ENCODE measurements at places on chromosomes 1 and 21.

GRCh38 chr1:173354937-173355280, 122.2 kb upstream of the PRDX6 start:
- no peak for DNase-seq

GRCh38 chr1:99820546-99820945, 29.6 kb upstream of the AGL start:
- DNase-seq, result peak; percentile 11

GRCh38 chr1:206608108-206608698, 4.1 kb downstream of the EIF2D start:
- peak; percentile 50 for DNase-seq

DNA sequence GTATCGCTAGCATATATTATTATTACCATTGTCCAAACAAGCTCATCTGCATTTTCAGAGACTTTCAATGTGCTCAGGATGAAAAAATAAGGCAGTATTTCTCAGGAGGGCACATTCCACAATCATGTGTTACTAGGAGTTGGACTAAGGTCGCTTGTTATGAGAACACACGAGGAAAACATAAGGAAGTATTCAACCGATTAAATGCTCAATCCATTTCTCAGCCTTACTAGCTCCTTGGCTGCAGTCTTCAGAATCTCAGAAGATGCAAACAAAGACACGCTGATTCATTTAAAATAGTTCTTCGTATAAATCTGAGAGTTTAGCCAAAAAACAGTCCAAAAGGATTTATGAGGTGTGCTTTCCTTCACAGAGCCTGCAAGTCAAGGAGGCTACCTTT, 82.0 kb upstream of the JAK1 start:
- DNase-seq, result no peak

- DNase-seq, result no peak
These were observed 84.6 kb upstream of the DPYD start for GRCh38 chr1:98005326-98006010.

GRCh38 chr1:89904219-89904980, 83.6 kb downstream of the LRRC8D start:
- DNase-seq, result no peak

- no peak for DNase-seq
These were observed 189.5 kb downstream of the PLA2G4A start for GRCh38 chr1:187018291-187018690.

DNA sequence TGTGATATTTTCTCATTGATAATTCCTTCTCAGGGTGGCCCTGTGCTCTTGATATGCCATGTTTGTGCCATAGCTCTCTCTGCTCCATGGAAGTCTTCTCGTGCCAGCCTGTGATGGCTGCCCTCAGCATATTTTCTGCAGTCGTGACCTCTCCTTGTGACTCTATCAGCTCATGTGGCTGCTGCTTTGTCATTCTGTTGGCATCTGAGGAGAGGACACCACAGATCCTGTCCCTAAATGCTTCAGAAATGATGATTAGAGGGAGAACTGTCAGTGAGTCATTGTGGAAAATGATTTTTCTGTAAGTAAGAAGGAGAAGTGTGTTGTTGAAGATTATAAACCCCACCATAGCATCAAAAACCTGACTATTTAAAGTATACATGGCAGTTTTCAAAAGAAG, 286.0 kb downstream of the ADGRL2 start:
- no peak for DNase-seq

DNA sequence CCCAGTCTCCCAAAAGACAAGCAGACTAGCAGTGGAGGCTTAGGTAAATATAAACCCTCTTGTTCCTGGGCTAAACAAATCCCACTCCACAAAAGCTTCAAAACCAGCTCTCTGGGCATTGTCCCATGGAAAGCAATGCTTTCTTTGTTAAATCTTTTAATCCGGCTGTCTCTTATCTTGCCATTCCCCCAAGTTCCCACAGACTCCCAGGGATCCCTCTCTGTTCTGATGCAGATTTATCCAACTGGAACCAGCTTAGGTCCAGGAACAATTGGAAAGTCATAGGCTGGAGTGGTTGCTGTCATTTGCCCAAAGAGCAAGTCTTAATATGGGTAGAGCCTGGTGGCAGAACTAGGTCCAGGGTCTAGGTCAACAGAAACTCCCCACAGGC, 110.1 kb upstream of the ATP1A1 start:
- no peak for DNase-seq

GRCh38 chr1:205344066-205344928, 12.4 kb downstream of the KLHDC8A start:
- DNase-seq, result no peak

DNA sequence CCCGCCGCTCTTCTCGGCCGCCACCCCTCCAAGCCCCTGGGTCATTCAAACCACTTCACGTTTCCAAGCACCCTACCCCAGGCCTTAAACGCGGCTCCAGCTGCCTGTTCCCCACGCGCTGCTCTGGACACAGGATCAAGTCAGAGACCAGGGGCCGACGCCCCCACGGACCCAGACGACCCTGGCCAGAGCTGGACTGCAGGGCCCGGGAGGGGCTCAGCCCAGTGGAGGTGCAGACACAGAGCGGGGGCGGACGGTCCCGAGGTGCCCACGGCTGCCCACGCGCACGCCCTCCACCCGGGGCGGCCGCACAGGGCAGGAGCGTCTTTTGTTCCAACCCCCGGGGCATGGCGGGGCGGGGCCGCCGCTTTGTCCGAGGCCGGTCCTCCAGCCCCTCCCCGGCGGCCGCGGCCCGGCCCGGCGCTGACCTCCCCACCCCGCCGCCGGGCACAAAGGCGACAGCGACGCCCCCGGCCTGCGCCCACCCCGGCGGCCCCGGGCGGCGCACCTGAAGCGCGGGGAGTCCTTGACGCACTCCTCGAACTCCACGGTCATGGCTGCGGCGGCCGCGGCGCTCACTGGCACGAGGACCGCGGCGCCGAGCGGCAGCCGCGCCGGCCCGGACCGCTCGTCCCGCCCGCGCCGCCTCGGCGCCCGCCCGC, 338 bp downstream of the ACAP3 start:
- DNase-seq, result no peak

- no peak for DNase-seq
These were observed 186.8 kb upstream of the MAP1LC3C start for GRCh38 chr1:242185731-242186130.

GRCh38 chr1:179953974-179954492, 577 bp upstream of the CEP350 start:
- peak; percentile 17 for DNase-seq

DNA sequence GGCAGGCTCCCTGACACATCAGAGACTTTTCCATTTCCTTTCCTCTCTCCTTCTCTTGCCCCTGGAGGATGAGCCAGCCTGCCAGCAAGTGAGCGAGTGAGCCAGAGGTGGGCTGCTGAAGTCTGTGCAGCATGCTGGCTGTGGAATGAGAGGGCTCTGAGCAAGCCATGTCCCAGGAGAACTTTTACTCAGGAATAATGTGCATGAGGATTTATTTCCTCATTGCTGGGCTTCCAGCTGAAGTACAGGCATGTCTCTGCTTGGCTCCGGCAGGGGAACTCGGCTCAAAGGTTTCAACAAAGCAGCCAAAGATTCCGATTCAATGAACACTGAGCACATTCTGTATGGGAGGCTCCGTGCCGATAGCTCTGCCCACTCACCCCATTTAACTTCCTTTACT, 43.7 kb downstream of the UBIAD1 start:
- no peak for DNase-seq

- no peak for DNase-seq
These were observed 103.1 kb downstream of the GALNT2 start for GRCh38 chr1:230170153-230170547.

DNA sequence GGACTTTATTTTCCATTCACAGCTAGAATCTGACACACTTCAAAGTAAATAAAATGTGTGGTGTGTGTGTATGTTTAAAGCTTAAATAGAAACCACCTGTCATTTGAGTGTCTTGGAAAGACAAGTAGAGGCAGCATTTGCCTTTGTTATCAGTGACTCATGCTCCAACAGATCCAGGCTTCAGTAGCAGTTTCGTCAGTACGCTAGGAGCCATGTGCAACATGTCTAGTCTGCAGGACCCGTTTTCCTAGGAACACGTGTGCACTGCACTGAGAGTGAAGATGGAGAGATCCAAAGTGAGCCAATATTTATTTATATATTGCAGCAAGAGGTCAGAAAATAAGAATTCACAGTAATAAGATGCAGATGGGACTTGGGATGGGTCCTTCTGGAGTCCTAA, 41.8 kb downstream of the SGIP1 start:
- no peak for DNase-seq

GRCh38 chr1:52127181-52128180, 14.4 kb upstream of the ZFYVE9 start:
- DNase-seq, result no peak

DNA sequence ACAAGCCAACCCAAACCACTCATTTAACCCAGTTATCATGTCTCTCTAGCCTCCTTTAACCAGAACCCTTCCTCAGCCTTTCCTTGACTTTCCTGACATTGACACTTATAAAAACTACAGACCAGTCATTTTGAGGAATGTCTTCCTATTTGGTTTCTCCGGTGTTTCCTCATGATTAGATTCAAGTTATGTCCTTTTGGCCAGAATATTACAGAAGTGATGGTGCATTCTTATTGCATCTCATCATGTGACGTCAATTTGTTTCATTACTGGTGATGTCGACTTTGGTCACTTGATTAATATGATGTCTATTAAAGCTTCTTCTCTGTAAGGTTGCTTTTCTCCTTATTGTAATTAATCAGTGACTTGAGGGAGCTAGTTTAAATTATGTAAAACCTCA, 6.1 kb upstream of the RCSD1 start:
- DNase-seq, result no peak

DNA sequence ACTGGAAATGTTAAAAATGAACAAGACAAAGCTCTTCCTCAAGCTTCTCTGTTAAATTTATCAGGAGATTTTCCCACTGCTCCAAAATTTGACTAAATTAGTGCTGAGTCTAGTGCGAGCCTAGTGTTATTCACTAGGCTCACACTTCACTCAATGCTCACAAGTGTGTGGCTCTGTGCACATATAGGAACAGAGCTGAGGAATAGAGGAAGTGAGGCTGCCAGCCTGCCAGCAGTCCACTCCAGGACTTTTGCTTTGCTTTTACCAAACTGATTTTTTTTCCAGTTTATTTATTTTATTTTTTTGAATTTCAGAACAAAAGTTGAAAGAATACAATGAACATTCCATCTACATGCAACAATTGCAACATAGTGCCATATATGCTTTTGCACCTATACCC, 87.2 kb downstream of the VAV3 start:
- DNase-seq, result no peak

- DNase-seq, result peak; percentile 8
These were observed 499.2 kb downstream of the OMA1 start for GRCh38 chr1:58047265-58047858.

DNA sequence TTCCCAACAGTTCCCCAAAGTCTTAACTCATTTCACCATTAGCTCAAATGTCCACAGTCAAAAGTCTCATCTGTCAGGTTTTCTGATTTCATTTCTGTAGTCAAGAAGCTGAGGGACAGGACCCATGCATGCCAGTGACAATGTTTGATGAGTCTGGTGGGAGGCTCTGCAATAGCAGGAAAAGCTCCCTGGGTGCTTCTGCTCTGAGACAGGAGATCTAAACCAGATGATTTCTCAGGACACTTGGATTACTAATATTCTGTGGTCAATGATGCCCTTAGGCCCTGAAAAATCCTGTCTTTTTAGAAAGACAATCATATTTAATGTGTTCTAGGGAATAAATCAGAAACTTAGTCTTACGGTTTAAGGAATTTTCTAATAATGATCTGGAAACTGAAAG, 56.4 kb downstream of the PCBP3 start:
- DNase-seq, result no peak

DNA sequence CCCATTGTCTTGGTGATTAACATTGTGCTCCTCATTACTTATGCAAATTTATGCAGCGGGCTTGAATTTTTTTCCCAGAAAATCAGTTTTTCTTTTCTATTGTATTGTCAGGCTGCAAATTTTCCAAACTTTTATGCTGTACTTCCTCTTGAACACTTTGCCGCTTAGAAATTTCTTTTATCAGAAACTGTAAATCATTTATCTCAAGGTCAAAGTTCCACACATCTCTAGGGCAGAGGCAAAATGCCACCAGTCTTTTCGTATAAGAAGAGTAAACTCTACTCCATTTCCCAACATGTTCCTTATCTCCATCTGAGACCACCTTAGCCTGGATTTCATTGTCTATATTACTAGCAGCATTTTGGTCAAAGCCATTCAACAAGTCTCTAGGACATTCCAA, 113.9 kb upstream of the OLFM3 start:
- DNase-seq, result no peak

DNA sequence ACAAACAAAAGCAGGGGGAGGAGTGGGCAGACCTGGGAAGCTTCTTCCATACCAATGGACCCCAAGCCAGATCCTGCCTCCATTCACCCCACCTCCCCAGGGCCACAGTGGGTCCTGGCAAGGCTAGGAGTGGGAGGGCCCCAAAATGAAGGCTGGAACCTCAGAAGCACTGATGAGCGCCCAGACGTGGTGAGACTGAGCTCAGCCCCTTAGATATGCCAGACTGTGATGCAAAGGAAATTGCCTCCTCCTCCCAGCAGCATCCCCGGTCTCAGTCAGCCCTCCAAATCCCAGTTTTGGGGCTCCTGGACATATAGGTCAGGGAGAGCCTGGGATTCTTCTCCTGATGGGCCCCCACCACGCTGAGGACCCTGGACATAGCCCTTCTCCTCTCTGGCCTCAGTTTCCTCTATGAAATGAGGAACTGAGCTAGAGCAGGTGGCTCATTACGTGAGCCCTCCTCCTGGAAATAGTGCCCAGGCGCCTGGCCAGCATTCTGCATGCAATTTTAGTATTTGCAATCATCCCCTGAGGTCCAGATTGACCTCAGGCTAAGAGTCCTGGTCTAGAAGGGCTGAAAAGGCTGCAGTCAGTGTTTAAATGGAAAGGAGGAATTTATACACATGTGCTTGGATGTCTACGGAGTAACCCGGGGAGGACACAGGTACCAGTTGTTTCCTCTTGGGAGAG, 33.5 kb downstream of the RHBG start:
- no peak for DNase-seq

- no peak for DNase-seq
These were observed 155.3 kb downstream of the NPHP4 start for GRCh38 chr1:5836776-5837440.

- DNase-seq, result no peak
These were observed 3.4 kb downstream of the PLXNA2 start for GRCh38 chr1:208240662-208241355.
